A549 treated with CORT108297 at 1 μM for 4 hours (cell line): ENCODE measurements at places on chromosomes 5 and 9. TPM values are rescaled to one million over a fixed set of nuclear protein-coding genes. Genes with fewer than 3 reads are reported as not detected.

The ADRB2 gene
- total RNA-seq = 0.55 to 0.87 TPM (median 0.69 TPM) in 5 replicates

The PDE6A gene
- 0.13 to 0.21 TPM (median 0.13 TPM) in 5 replicates for total RNA-seq

The C9orf50 gene
- total RNA-seq = 0.10 to 0.12 TPM in 2 of 5 replicates, not detected in the others

The GLIPR2 gene
- 8.5 to 12.1 TPM (median 10.4 TPM) in 5 replicates for total RNA-seq

The PCDHGA6 gene
- 0.13 to 0.27 TPM (median 0.22 TPM) in 5 replicates for total RNA-seq

The HTR4 gene
- total RNA-seq = not detected in 5 replicates

The SHROOM1 gene
- 8.6 to 10.5 TPM (median 10.3 TPM) in 5 replicates for total RNA-seq

The BRD3 gene
- total RNA-seq = 15.0 to 21.6 TPM (median 19.9 TPM) in 5 replicates

The TMOD1 gene
- 2.3 to 2.9 TPM (median 2.5 TPM) in 5 replicates for total RNA-seq

The CDH10 gene
- 0.12 to 0.20 TPM (median 0.18 TPM) in 5 replicates for total RNA-seq

The TXNDC15 gene
- total RNA-seq = 45.6 to 56.0 TPM (median 55.7 TPM) in 5 replicates

The CATSPER3 gene
- 0.23 to 0.48 TPM (median 0.41 TPM) in 5 replicates for total RNA-seq

The IFNE gene
- 1.3 to 2.1 TPM (median 1.7 TPM) in 5 replicates for total RNA-seq

The FAM151B gene
- 1.1 to 1.8 TPM (median 1.4 TPM) in 5 replicates for total RNA-seq

The PCDHGA10 gene
- total RNA-seq = 0.01 to 0.02 TPM (median 0.02 TPM) in 3 of 5 replicates, not detected in the others

The SLC25A2 gene
- total RNA-seq = 0.05 TPM in 1 of 5 replicates, not detected in the others
